Type B pancreatic cell (in vitro differentiated cells): ENCODE measurements at places on chromosomes 13 and 19.

- DNase-seq = no peak
These were observed 253.5 kb downstream of the LHFPL6 start for GRCh38 chr13:39349391-39349960.

GRCh38 chr19:2774953-2775555, 8.0 kb downstream of the SGTA start:
- DNase-seq = no peak

- DNase-seq = peak; percentile 71
These were observed 4.3 kb downstream of the BBC3 start for GRCh38 chr19:47226426-47227351.

DNA sequence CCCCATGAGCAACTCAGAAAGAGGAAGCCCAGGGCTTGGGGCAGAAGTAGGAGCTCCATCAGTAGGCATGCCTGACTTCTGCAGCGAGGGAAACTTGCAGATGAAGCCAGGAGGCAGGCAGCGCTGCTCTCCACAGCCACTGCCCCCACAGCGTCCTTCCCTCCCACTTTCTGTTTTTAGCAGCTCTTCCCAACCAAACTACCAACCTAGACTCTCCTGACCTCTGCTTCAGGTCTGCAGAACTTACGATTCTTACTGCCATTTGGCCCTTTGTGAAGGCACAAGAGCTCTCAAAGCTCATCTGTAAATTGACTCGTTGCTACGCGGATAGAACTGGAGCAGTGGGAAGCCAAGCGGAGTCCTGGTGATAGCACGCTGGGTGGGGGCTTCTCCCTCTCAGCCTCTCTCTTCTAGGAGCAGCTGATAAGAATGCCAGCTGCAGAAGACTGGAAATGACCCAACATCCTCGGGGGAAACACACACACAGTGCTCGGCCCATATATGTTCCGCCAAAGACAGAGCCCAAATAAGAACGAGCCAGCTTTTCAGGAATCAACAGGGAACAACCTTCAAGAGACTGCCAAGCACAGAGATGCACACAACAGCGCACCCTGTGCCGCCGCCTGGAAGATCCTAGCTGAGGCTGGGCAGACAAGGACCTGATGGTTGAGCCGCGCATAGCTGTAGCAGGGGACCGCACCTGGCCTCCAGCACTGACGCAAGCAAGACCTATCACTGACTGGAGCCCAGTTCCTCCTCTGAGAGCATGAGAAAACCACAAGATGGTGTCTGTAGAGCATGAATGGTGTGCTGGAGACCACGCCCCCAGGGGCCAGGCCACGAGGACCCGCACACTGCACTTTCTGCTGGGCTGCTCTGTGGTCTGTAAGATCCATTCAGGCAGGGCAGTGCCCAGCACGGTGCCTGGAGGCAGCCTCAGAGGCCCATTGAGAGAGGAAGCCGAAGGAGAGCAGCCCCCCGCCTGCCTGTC, 15.9 kb upstream of the SLC35E1 start:
- DNase-seq = no peak

DNA sequence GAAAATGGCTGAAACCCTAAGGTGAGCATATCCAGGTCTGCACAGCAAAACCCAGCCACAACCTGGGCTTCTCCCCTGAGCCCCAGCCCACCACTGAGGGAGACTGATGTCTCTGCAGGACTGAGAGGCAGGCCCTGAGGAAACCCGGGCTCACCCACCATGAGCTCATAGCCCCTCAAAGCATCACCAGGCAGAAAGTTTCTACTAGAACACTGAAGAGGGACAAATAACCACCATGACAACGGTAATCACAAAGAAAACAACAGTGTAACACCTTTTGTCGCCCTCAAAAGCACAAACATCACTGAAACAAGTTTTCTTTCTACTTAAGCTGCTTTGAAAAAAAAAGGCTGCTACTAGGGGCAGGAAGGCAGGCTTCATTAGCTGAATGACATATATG, 29.8 kb downstream of the TSHZ3 start:
- peak; percentile 42 for DNase-seq

DNA sequence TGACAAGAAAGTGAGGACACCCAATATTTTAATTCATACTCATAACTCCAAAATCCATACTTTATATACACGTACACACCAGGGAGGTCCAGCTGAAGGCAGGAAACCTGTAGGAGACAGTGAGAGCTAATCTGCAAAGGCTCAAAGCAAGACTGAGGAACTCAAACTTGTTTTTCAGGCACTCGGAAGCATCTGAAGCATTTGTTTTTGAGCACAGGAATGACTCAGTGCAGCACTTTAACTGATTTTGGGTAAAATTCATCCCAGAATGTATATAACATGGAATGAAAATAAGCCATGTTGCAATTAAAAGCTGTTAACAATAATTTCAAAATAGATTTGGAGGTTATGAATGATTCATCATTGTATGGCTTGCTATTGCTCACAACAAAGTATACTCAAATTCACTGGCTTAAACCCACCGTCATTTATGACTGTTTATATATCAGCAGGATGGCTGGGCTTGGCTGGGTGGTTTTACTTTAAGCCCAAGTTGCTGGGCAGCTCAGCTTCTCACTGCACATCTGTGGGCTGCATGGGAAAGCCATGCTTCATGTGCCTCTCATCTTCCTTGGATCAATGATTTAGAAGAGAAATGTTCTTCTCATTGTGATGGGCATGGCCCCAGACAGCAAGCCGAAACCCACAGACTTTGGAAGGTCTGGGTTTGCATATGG, 177.0 kb downstream of the RFC3 start:
- DNase-seq = no peak

GRCh38 chr13:45872566-45872965, 21.0 kb upstream of the SIAH3 start:
- no peak for DNase-seq

- DNase-seq = no peak
These were observed 14.2 kb upstream of the PTBP1 start for GRCh38 chr19:782878-783668.

GRCh38 chr19:19451429-19452242, 46.2 kb downstream of the GATAD2A start:
- DNase-seq = no peak

DNA sequence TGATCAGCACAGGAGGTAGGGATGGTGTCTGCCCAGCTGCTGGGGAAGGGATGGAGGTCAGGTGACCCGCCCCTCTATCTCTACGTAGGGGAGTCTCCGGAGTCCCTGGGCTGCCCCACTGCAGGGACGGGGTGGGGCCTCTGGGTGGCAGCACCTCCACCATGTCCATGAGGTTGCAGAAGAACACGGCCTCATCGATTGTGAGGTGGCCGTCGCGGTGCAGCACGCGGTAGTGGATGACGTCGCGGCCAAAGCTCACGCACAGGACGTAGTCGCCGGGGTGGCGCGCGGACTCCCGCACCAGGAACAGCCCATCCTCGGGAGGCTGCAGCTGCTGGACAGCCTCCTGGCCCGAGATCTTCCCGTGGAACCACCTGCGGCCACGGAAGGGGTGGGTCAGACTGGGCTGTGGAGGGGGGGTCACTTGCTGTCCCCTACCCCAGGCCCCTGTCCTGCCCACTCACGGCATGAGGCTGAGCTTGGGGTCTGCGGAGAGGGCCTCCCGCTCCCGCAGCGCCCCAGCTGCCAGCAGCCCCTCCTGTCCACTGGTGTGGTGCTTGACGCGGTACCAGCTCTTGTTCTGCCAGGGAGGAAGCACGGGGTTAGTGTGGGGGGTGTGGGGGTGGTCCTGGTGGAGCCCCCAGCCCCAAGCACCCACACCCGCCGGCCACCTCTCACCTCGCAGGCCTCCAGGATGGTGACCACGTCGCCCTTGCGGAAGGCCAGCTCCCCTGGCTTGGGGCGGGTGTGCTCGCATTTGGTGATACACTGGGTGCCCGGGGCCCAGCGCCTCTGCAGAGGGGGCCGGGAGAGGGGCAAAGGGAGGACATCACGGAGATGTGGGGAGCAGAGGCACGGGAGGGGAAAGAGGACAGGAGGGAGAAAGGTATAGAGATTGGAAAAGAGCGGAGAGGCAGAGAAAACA, 2.3 kb downstream of the MATK start:
- no peak for DNase-seq

- DNase-seq = no peak
These were observed 4.3 kb downstream of the FOSB start for GRCh38 chr19:45471931-45472562.

DNA sequence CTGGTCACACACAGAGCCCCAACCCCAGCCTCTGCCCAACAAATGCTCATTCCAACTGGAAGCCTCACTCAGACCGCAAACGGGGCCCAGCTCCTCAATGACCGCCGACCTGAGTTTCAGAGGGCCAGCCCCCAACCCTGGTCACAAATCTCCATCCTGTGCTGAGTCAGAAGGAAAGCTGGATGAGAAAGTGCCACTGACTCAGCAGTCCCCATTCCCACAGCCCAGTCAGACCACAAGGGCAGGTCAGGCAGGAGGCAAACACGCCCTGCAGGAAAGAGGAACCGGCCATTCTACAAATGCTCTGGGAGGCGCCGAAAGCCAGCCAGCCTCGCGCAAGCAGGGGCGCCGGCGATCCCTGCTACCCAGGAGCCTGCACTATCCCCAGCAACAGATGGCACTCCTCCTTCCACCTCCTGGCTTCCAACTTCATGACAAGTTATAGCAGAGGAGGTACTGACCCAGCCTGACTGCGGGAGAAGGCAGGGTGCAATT, 14.1 kb upstream of the PRKD2 start:
- DNase-seq = no peak

DNA sequence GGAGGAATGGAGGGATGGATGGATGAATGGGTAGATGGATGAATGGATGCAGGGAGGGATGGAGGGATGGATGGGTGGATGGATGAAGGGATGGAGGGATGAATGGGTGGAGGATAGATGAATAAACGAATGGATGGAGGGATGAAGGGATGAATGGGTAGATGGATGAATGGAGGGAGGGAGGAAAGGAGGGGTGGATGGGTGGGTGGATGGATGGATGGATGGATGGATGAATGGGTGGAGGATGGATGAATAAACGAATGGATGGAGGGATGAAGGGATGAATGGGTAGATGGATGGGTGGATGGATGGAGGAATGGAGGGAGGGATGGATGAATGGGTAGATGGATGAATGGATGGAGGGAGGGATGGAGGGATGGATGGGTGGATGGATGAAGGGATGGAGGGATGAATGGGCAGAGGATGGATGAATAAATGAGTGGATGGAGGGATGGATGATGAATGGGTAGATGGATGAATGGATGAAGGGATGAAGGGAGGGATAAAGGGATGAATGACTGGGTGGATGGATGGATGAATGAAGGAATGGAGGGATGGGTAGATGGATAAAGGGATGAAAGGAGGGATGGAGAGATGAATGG, 33.0 kb upstream of the TPM4 start:
- no peak for DNase-seq

- no peak for DNase-seq
These were observed 1965.6 kb upstream of the PCDH20 start for GRCh38 chr13:63381078-63381859.

DNA sequence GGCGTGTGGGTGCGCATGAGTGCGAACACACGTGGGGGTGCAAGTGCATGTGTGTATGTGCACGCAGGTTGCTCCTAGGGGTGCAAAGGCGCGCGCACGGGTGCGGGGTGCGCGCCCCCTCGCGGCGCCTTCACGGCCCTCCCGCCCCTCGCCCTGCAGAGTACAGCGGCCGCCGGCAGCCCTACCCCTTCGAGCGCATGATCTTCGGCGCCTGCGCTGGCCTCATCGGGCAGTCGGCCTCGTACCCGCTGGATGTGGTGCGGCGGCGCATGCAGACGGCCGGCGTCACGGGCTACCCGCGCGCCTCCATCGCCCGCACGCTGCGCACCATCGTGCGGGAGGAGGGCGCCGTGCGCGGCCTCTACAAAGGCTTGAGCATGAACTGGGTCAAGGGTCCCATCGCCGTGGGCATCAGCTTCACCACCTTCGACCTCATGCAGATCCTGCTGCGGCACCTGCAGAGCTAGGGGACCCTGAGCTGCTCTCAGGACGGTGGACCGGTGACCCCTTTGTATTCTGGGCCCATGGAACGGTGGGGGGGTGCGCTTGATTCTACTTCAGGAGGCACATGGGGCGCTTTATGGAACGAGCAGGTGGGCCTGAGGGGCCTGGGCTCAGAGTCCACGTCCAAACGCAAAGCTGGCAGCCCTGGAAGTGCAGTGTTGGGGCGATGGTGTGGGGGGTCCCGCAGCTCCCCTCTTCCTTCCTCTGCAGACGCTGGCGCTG, 27.7 kb downstream of the TMEM161A start:
- DNase-seq = no peak

DNA sequence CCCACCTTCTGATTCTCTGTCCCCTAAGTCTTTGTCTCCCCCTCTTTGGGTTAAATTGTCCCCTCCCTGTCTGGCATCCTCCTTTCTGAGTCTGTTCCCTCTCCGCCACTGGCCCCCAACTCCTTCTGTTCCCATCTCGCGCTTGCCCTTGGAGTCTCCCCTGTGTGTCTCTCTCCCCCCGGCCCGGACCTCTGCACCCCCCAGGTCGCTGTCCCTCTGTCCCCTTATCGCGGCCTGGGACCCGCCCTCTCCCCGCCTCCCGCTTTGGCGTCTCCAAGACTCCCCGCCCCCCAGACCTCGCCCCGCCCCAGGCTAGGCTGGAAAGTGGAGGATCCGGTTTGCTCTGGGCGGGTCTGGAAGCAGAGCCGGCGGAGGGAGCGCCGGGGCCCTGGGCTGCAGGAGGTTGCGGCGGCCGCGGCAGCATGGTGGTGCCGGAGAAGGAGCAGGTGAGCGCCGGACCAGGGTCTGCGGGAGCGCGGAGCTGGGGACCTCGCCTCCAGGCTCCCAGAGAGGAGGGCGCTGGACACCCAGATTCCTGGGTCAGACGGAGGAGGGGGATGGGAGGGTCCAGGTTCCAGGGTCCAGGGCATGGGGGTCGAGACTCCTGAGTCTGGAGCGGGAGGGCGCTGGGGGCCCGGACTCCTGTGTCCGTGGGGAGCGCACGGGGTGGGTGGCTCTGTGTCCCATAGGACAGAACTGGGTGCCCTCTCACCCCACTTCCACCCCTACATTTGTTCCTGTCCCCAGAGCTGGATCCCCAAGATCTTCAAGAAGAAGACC, at the start of gene TRPM4:
Gene TRPM4 (plus strand): TSS at position 348 of the 780 bp plus-strand sequence. CDS start 75 bp downstream, at position 423.
- peak; percentile 92 for DNase-seq

GRCh38 chr13:59392328-59392727, 771.4 kb downstream of the DIAPH3 start:
- no peak for DNase-seq

DNA sequence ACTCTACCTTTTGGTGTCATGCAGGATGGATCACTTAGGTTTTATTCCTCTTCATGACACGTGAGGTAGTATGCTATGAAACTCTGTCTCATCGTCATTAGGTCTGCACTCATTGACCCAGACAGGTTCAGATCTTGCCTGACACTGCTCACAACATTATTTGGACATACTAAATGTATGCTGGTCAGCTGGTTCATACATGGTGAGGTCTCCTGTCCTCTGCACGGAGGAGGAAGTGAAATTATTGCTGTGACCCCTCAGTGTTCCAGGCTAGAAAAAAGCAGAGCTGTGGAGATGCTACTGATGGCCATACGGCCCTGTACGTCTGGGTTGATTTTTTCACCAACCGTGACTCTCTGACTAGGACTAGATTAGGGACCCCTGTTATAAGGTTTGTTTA, 35.8 kb downstream of the LATS2 start:
- no peak for DNase-seq

DNA sequence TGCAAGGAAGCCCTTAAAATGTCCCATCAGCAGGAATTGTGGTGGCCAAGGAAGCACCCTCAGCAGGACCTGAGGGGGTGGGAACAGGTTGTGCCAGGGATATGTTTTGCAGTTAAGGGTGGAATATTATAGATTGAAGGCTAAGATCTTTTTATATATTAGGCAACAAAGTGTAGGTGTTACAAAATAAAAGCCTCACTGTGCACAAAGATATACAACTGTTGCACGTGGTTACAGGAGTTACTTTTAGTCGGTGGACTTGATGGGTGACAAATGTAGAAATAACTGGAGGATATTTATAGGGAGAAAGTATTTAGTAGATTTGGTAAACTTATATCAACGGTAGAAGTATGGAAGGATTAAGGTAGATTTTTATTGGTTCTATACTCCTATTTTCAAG, 35.1 kb downstream of the TBC1D4 start:
- DNase-seq = no peak
